Endothelial cell of coronary artery (primary cell): ENCODE measurements at places on chromosomes 11 and 22. TPM values are rescaled to one million over a fixed set of nuclear protein-coding genes. Genes with fewer than 3 reads are reported as not detected.

Gene IL18
- 5.5 TPM in 1 of 2 replicates, not detected in the other for total RNA-seq

Gene SDHAF2
- 41.4 and 50.6 TPM in 2 replicates for total RNA-seq

Gene SLC22A12
- total RNA-seq = not detected in 2 replicates

Gene FAM227A
- total RNA-seq = 0.72 and 2.1 TPM in 2 replicates

Gene TBX10
- not detected in 2 replicates for total RNA-seq

Gene USP2
- 0.18 TPM in 1 of 2 replicates, not detected in the other for total RNA-seq

Gene DTX4
- total RNA-seq = 0.18 and 1.2 TPM in 2 replicates

Gene GPR83
- total RNA-seq = 0.09 TPM in 1 of 2 replicates, not detected in the other

Gene TIGD3
- 0.09 and 0.27 TPM in 2 replicates for total RNA-seq

Gene SMTNL1
- total RNA-seq = not detected in 2 replicates

Gene RIMBP3B
- total RNA-seq = under 0.01 TPM in 1 of 2 replicates, not detected in the other

Gene SPDYC
- not detected in 2 replicates for total RNA-seq
